Mesothelial cell of epicardium (in vitro differentiated cells): ENCODE measurements at places on chromosomes 1 and 21. TPM values are rescaled to one million over a fixed set of nuclear protein-coding genes. Genes with fewer than 3 reads are reported as not detected.

DNA sequence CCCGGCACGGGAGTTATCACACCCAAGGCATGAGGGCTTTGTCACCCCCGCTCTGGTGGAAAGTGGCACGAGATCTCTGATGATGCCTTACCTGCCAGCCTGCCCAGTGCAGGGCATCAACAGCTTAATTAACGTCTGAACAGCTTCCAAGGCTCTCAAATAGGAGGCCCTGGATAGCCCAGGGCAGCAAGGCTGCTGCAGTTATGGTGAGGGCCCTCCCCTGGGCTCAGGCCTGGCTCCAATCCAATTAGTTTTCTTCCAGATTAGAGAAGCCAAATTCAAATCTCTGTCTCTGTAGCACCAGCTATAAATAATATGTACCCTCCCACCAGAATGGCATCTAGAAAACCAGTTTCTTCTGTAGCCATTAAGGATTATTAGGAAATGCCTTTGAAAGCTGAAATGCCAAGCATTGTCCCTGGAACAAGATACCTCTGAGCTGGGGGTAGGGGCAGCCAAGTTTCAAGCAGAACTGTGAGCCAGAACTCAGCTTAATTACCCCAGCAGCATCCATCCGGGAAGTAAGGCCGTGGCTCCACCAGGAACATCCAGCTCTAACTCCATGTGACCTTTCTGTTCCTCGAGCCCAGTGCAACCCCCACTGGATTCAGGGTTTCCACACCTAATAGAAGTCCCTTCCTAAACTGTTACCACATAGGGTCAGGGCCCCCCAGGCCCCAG is 12.5 kb downstream of the QSOX1 start:
- no peak for DNase-seq

SLFNL1 gene
- total RNA-seq = 1.2 to 1.4 TPM (median 1.3 TPM) in 3 replicates

AMY1A gene
- not detected in 3 replicates for total RNA-seq

GRCh38 chr1:20733360-20733975 is 965 bp upstream of the SH2D5 start:
- no peak for DNase-seq

- no peak for DNase-seq
Measured at GRCh38 chr1:248914796-248915381, 8.9 kb downstream of the PGBD2 start.

DNA sequence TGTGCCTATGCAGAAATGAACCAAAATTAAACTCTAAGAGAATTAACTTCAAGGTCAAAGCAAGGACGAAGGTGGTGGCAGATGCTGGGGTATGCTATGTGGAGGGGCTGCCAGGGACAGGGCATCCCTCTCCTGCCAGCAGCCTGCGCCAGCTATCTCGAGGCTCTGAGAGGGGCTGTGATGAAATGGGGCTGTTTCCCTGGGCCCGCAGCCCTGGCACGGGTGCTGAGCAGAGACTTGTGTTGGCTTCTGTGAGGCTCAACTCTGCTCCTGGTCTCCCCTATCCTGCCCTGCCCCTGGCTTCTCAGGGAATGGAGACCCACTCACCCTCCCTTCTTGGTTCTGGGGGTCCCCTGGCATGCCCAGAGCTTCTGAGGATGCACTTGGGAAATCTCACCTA is 41.9 kb upstream of the TIAM1 start:
- no peak for DNase-seq
